ENCODE measurements at places on chromosomes 5 and 9.

- DNase-seq = no peak
Measured at GRCh38 chr5:59186623-59187022, 603.7 kb downstream of the RAB3C start.

GRCh38 chr5:62192958-62193357 is 113.0 kb upstream of the KIF2A start:
- DNase-seq = no peak

GRCh38 chr5:90398726-90399125 is 10.8 kb downstream of the CETN3 start:
- no peak for DNase-seq

DNA sequence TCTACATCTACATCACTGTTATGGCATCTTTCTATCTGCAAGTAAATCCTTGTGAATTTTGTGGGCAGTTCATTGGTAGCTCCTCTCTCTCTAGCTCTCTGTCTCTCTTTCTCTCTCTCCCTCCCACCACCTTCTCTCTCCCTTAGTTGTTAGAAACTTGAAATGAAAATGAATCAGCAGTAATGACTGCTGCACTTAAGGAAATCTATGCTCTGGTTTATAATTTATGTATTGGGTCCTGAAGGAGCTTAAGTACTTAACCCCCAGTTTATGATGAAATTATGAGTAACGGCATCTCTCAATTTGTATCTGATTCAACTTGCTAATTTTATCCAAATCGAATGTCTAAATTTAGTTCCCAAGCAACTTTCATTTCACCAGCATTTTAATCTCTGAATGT is 52.0 kb upstream of the PTGER4 start:
- no peak for DNase-seq

DNA sequence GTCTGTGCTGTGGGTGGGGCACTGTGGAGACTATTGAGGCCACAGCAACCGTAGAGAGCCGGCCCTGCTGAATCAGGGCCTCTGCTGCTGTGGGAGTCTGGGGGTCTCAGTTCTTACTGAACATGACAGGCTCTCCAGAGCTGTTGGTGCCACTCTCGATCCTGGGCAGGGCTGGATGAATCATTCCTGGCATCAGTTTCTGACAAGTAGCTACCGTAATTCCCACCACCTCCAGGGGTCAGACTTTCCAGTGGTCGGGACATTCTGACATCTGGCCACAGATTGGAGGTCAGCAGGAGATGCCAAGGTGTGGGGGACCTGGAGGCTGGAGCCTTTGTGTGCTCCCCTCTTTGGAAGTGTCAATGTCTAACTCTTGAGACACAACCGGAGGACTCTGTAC is 188.4 kb downstream of the IRX2 start:
- DNase-seq = no peak

DNA sequence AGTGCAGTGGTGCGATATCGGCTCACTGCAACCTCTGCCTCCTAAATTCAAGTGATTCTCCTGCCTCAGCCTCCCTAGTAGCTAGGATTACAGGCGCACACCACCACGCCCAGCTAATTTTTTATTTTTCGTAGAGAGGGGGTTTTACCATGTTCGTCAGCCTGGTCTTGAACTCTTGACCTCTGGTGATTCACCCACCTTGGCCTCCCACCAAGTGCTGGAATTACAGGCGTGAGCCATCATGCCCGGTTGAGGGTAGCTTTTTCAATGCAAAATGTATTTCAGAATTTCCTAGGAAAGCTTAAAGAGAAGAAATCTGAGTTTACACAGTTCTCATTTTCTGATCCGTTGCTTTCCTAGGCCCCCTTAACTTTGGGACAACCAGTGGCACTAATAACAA is 15.7 kb downstream of the BDP1 start:
- no peak for DNase-seq

GRCh38 chr5:61228691-61229280 is 66.5 kb upstream of the SMIM15 start:
- DNase-seq = no peak

DNA sequence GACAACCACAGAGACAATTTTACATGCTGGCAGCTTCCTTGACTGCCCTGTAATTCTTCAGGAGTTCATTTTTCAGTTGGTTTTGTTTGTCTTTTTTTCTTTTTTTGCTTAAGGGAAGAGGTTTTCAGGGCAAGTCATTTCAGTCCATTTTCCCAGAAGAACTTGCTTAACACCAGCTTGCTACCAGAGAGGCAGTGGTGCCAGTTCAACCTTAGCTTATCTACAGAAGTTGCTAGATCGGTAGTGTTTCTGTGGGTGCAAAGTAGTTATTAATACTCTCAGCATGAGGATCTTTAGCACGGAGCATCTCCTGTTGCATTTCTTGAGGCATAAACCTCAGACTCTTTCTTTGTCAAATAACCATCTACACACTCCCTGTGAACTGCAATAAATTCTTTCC is 1.1 kb downstream of the SPEF2 start:
- DNase-seq = no peak
